ENCODE measurements at places on chromosomes 7 and 10.

- no peak for DNase-seq
Observed at GRCh38 chr7:16356301-16356958, 64.9 kb downstream of the CRPPA start.

- no peak for DNase-seq
Observed at GRCh38 chr7:99392046-99392445, 16.4 kb downstream of the PDAP1 start.

DNA sequence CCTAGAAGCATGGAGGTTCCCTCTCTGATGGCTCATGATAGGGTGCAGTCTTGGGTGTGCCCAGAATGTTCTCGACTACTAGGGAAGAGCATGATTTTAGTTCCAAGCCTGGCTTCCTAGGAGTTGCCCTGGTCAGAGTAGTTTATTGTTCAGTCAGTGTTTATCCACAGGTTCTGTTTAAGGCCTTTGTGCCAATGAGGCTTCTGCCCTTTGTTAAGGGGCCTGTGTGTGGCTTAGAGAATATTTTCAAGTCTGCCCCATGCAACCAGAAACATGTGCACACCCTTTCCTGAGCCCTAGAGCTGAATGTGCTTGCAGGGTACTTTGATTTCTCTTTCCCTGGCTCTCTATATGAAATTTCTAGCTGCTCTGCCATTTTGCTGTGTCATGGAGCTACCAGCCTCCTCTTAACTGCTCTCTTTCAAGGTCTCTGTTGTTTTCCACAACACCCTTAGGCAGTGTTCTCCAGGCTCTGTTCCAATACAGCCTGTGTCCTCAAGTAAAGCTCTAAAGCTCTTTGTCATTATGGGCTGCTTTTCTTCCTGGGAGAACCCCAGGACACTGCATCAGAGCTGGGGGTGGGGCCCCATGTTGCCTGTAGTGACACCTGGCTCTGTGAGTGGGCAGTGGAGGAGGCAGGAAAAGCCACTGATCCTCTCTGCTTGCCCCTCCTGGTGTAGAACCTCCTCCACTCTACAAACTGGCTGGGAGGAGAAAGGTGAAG, 34.1 kb upstream of the TSPAN33 start:
- no peak for DNase-seq

- DNase-seq: no peak
Observed at GRCh38 chr10:73093922-73094850, 2.5 kb downstream of the P4HA1 start.

- no peak for DNase-seq
Observed at GRCh38 chr7:47477191-47478016, 104.5 kb downstream of the TNS3 start.

DNA sequence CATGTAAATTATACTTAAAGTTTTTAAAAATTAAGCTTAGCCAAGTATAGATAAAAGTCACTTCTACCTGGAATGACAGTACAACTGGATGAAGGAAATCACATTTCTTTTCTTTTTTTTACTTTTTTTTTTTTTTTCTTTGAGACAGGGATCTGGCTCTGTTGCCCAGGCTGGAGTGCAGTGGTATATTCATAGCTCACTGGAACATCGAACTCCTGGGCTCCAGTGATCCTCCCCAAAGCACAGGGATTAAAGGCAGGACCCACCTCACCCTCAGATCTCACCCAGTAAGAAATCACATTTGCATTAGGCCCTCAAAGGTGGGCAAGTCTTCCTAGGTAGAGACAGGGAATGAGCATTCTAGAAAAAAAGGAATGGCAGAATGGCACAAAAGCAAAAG, 69.5 kb upstream of the C1GALT1 start:
- no peak for DNase-seq

DNA sequence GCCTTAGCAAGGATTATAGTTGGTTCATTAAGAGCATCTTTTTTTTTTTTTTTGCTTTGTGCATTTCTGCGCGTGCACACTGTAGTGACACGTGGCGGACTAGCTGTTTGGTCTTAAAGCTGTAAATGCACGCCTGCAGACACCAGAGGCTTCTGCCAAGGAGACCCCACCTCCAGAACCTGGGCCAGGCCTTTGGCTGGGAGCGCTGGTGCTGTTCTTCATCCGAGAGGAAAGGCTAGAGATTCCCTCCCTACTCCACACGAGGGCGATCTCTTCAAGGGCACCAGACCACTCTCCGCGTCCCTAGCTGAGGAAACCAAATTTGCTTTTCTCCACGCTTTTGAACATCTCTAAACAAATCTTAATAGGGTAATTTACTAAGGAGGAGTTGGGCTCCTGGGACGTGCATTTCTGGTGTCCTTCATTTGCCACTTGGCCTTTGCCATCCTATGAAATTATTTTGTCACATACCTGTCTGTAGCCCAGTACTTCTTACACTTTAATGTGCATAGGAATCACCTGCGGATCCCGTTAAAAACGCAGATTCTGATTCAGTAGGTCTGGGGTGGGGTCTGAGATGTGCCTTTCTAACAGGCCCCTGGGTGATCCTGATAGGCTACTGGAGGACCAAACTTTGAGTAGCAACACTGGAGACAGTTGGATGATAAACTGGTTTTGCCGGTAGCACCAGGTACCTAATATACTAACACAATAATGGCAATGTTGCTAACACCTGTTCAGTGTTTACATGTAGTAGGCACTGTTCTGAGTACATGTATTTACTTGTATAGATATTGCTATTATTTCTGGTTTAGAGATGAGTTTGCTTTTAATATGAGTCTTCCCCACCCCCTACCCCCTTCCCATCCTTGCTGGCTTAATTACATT, 1.3 kb upstream of the SLC26A5 start:
- DNase-seq: peak; percentile 20

DNA sequence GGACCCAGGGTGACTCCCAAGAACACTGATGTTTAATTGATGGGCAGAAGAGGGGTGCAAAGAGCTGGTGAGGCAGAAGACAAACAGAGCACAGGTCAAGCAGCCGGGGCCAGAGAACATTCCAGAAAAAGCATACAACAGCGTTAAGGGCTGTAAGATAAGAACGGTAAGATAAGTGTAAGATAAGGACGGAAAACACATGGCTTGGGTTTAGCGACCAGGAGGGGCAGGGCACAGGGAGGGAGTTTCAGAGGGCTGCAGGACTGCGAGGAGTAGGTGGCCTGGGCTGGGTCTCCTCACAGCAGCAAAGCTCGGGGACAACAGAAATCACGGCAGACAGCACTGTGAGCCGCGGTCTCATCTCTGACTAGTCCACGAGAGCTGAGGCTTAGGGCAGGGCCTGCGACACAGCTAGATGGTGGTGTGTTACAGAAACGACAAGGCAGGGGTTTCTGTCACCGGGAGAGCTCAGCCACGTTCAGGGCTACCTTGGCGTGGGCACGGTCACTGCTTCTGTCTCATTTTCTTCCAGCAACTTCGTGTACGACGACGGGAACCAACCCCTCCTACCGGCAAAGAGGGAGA, 24.6 kb downstream of the BRI3 start:
- no peak for DNase-seq

GRCh38 chr7:134686786-134687185, 40.1 kb downstream of the BPGM start:
- DNase-seq: no peak

DNA sequence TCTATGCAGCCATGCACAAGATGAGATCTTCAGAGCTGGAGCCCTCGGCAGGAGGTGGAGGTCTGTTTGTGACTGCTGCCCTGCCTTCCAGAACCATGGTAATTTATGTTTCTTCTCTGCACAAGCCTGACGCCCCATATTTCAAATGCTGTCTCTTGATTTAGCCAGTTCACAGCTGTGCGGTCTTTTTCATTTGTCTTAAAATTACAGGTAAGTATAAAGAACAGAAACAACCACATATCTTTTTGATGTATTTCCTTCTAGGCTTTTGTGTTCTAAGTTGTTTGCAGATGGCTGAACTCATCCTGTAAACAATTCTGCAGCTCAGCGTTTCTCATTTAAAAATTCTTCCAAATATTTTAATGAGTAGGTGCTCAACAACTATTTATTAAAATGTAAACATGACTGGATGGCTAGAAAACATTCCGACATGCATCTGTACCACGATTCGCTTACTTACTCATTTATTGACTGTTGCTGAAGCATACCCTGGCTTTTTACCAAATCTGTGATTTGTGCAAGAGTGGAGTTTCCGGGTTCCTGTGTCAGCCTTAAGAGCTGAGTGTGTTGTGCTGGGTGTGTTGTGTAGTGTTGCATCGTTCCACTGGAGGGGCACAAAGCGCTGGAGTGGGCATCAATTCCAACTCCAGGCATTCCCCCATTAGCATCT, 58.9 kb downstream of the PIP4K2A start:
- no peak for DNase-seq

All from activated T-cell treated with anti-CD3 and anti-CD28 coated beads for 24 hours (primary cell).